ENCODE measurements at places on chromosomes 3 and 15.

DNA sequence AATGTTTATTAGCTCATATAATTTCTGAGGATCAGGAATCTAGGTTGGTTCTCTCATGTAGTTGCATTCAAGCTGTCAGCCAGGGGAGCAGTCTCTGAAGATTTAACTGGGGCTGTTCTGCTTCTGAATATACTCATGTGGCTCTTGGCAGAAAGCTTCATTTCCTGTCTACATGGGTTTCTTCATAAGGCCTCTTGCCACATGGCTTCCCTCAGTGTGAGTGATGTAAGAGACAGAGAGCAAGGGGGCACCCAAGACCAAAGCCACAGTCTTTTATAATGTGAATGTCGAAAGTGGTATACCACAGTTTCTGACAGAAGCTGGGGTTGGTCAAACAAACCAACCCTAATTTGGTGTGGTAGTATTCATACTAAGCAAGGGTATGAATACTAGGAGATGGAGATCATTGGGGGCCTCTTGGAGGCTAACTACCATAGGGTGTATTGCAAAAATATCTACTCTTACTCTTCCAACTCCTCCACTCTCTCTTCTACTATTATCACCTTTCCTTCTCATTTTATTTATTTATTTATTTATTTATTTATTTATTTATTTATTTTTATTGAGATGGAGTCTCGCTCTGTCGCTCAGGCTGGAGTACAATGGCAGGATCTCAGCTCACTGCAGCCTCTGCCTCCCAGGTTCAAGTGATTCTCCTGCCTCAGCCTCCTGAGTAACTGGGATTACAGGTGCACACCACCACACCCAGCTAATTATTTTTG is 123.8 kb downstream of the B3GALNT1 start:
- DNase-seq = peak; percentile 24

- DNase-seq = no peak
Observed at GRCh38 chr15:85761635-85762034, 33.1 kb downstream of the KLHL25 start.

DNA sequence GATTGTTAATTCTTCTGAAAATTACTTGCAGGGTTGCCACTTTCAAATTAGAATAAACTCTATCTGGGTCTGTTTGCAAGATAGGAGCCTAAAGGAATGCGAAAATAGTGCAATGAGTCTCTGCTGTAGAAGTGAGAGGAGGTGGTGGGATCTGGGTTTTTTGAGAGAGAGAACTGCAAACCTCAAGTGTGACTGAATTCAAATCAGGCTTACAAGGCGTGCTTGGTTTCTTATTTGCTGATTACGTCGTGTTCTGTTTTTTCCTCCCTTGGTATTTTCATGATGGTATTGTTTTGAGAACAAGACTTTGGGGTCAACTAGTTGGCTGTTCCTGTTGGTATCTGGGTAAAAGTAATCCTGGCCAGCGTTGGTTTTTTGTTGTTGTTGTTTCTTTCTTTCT is 490.9 kb upstream of the CFAP20DC start:
- no peak for DNase-seq

DNA sequence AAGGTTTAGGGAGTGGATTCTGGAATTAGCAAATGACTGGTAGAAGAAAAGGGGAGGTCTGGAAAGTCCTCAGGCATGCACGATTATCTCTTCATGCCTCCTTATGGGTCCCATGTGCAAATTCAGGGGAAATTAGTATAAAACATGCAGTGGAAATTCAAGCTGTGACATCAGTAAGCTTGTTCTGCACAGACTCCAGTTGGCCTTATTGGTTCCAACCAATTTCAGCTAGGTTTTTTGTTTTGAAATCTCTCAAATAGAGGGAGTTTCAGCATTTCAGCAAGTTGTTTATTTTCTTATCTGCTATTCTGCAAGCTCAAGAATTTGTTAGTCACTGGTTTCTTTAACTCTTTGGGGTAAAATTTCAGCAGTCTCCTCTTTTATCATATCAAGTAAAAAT is 774 bp upstream of the TMCO5A start:
- no peak for DNase-seq

- no peak for DNase-seq
Observed at GRCh38 chr15:85826756-85827515, 32.2 kb upstream of the KLHL25 start.

GRCh38 chr3:133717424-133717823 is 28.8 kb upstream of the TF start:
- no peak for DNase-seq

DNA sequence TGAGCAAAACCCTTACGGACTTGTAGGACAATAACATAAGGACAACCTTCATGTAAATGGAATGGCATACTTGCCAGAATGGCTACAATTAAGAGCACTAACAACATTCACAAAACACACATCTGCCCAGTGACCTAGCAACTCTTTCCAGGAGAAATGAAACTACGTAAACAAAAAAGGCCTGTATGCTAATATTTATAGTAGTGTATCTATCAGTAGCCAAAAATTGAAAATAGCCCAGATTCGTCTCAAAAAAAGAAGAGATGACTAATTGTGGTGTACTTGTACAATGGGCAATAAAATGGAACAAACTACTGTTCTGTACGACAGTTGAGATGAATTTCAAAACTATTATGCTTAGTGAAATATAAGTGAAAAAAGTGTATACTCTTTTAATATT is 38.4 kb downstream of the CMC1 start:
- no peak for DNase-seq

DNA sequence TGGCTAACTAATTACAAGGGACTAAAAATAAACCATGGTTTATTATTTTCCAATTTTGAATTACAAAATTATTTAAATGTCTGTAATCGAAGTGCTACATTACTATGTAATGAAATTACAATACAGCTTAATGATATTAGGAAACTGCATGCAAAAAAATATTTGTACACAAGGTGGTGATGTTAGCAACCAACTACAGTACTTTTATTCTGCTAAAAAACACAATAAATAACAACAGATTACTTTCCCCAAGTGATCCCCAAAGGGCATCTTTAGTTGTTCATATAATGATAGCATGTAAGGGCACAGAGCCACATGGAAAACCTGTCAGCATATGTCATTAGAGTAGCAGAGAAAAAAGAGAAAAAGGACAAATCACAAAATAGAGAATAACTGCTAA is 147.5 kb upstream of the SOX2 start:
- DNase-seq = no peak

DNA sequence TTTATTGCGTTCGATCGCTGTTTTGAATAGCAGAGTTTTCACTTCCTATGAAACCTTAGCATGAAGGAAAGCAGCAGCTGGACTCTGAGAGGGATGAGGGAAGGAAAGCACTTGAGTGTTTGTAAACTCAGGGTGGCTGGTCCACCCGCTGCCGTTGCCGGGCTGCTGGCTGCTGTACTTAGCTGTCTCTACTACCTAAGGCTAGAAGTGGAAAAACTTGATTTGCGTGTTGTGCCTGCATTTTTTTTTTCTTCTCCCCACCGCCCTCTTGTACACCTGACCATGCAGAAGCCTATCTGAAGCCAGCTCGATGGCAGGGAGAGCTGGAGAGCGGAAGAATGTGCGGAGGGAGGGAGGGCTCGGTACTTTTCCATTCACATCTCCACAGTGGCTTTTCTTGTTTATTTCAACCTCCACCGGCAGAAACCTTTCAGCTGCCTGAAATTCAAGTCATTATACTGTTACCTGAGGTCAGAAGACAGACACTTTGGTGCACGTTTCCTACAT is 4.8 kb upstream of the BCL6 start:
- DNase-seq = no peak

GRCh38 chr3:43996379-43997301 is 245.0 kb upstream of the TOPAZ1 start:
- DNase-seq = no peak

DNA sequence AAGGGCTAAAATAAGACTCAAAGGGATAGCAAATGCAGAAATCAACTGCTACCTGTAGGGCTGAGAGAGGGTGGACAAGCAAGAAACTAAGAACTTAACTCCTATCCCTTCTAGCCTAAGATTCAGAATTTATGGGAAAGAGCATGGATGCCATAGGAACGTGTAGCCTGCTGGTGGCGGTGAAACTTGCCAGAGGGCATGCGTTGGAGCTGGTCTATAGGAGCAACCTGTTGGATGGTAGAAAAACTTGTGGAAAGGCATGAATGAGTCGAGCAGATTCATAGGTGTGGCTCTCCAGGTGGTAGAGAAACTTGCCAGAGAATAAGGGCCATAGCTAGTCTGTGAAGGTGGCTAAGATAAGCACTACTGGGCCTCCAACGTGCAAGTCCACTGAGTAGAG is 137.2 kb downstream of the DOCK3 start:
- no peak for DNase-seq

DNA sequence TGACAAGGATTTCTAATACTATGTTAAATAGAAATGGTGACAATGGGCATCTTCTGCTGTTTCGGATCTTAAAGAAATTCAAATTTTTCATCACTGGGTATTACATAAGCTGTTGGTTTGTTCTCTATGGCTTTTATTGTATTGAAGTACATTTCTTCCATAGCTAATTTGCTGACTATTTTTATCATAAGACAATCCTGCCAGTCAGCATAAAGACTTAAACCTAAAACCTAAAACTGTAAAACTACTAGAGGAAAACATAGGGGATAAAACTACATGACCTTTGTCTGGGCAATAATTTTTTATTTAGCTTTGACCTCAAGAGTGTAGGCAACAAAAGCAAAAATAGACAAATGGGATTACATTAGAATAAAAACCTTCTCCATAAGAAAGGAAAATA is 1017.4 kb downstream of the SI start:
- DNase-seq = no peak

- DNase-seq = peak; percentile 68
Observed at GRCh38 chr15:68639926-68640600, 61.3 kb downstream of the CORO2B start.

DNA sequence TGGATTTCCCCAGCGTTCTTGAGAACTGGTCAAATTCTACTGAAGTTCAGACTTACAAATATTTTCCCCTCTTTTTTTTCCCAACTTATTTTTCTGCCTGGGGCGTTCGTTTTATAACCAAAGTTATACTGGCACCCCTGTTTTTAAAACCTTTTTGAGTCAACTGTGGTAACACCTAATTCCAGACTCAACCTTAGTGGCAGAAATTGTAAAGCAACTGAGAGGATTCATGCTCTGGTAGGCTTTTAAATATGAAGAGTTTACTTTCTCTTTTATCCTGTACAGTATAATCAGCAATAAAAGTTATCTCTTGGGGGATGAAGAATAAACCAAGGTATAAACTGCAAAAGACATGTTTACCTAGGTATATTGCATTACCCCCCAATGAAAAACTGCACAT is 2.3 kb downstream of the IL5RA start:
- no peak for DNase-seq

DNA sequence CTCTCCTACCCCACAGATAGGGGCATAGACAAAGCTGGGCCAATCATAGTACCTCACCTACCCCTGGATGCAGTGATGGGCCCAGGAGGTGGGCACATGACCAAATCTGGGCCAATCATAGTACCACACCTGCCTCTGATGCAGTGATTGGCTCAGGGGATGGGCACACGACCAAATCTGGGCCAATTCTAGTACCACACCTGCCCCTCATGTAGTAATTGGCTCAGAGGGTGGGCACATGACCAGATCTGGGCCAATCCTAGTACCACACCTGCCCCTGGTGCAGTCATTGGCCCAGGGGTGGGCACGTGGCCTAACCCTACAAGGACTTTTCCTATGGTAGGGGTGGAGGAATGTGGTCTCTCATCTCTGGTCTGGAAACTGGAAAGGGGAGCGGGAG is 56.9 kb upstream of the MEF2A start:
- DNase-seq = no peak

GRCh38 chr15:89472785-89473256 is 23.6 kb downstream of the RHCG start:
- no peak for DNase-seq

GRCh38 chr3:169269005-169269404 is 394.5 kb downstream of the MECOM start:
- no peak for DNase-seq

GRCh38 chr3:14832975-14833722 is 14.4 kb downstream of the FGD5 start:
- DNase-seq = no peak

- DNase-seq = no peak
Observed at GRCh38 chr3:171542976-171543375, 82.8 kb upstream of the TNIK start.

DNA sequence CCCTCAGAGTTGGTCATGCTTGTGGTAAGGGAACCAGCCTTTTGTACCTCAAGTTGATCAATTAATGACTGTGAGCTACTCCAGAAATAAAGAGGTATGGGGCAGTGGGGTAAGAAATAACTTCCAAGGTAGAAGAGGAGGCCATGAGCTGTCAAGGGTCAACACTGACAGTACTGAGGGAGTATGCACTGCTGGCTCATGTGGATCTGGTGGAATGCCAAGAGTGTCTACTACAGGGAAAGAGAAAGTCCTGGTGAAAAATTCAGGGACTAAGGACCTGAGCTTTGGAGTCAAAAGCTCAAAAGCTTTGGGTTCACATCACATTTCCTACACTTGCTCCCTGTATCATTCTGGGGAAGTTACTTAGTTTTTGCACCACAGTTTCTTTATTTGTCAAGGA is 154.9 kb downstream of the SEMA6D start:
- no peak for DNase-seq

GRCh38 chr3:138374573-138375134 is 26.3 kb downstream of the MRAS start:
- DNase-seq = no peak

DNA sequence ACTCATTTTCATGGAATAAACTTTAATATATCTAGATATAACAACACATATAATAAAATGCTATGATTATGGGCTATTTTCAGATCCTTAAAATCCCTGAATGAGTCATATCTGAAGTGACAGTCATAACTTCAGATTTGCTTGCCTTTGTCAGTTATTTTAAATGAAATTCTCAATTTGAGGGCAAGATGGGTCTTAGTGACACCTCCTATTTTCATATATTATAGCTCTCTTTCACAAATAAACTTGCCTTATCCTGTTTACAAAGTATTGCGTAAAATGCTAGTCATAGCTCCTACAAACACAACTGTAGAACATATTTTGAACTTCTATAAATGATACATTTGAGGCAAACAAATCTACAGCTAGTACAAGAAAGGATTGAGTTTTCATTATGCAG is 6.2 kb upstream of the THRB start:
- no peak for DNase-seq

DNA sequence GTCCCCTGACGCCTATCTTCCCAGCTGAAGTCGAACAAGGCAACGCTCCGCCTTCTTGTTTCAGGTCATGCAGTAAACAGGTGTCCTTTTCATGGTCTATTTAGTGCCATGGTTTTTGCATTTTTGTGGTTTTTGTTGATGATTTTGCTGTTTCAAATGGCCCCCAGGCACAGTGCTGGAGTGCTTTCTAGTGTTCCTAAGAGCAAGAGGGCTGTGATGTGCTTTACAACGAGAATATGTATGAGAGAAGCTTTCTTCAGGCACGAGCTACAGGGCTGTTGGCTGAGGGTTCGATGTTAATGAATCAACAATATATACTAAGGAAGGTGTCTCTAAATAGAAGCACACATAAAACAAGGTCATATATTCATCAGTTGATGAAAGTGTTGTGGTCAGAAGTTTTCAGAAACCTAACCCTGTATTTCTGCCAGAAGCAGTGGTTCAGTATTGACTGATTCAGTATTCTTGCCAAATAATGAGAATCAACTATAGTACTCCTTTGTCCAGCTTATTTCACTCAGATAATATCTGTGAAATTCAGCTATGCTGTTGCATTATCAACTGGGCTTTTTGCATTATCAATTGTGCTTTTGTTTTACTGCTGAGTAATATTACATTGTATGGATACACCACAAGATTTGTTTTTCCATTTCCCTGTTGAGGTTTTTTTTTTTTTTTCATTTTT is 18.5 kb downstream of the LIMD1 start:
- no peak for DNase-seq
